ENCODE measurements at places on chromosomes 16 and 17.

- no peak for DNase-seq
Measured at GRCh38 chr17:17605729-17606088, 14.2 kb upstream of the PEMT start.

- peak; percentile 37 for DNase-seq
Measured at GRCh38 chr16:28891964-28892890, 13.9 kb downstream of the ATP2A1 start.

DNA sequence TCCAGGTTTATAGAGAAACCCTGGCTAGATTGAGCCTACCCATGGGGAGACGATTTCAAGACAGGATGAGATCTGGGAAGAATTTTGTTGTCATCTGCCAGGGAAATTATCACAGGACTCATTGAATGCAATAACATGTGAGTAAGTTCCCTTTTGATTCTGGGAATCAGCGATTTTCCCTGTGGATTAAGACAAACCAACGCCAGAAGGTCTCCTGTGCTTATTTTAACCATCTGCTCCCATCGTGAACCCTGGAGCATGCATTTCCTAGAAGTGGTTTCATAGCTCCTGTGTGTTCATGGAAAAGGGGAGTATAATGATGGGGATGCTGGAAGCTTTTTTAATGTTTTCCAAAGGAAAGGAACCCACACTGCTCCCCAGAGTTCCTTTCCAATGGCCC, 21.0 kb upstream of the ARHGAP44 start:
- DNase-seq: no peak

DNA sequence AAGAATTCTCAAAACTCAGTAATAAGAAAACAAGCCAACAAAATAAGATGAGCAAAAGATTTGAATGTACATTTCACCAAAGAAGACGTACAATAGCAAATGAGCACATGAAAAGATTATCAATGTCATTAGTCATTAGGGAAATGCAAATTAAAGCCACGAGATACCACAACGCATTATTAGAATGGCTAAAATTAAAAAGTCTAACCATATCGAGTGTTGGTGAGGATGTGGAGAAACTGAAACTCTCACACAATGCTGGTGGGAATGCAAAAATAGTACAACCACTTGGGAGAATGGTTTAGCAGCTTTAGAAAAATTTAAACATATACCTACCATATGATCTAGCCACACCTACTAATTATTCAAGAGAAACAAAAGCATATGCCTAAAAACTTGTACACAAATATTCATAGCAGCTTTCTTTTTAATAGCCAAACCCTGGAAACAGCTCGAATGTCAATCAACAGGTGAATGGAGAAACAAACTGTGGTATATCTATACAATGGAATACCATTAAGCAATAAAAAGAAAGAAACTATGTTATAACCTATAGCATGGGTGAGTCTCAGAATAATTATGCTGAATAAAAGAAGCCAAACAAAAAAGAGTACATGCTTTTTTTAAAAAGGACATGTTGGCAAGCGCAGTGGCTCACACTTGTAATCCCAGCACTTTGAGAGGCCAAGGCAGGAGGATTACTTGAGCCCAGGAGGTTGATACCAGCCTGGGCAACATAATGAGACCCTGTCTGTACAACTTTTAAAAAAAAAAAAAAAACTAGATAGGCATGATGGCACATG, 103.6 kb downstream of the LITAF start:
- no peak for DNase-seq

DNA sequence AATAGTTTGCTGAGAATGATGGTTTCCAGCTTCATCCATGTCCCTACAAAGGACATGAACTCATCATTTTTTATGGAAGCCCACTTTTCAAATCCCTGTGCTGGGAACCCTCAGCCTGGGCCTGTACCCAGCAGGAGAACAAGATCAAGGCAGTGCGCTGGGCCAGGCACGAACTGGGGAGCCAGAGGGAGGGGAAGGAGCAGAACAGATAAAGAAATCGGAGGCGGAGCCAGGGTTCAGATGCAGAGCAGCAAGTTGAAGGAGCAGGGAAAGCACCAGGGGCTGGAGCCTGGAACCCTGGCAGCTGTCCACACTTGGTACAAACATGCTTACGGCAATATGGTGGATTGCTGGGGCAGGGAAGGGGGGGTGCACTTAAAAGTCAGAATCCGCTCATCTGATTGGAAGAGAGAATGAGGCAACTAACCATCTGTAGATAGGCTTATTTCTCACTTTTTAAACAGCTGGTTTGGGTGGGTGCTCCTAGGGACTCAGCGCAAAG, 107.5 kb downstream of the NOG start:
- no peak for DNase-seq

DNA sequence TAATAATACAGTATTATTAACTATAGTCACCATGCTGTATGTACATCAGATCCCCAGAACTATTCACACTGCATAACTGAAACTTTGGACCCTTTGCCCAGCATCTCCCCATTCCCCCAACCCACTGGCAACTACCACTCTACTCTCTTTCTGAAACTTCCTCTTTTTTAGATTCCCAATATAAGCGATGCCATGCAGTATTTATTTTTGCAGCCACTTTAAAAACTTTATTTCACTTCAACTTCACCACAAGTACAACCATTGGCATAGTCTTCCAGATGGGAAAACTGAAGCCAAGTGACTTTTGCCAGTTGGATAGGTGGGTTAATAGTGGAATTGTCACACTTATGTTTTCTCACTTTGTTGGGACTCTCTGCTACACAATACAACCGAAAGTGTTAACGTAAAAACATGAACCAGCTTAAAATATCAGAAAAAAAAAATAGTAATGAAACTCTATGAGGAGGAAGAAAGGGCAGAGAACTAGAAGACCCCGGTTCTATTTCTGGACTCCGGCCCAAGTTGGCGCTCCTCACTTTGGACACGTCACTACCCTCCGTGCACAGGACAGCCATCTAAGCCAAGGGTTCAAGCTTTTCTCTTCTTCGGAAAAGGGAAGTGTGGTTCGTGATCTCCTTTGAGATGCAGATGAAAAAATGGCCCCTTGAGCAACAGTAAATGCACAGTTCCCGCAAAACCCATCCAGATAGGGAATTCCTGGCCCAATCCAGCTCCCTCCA, 743 bp downstream of the SHCBP1 start:
- no peak for DNase-seq

DNA sequence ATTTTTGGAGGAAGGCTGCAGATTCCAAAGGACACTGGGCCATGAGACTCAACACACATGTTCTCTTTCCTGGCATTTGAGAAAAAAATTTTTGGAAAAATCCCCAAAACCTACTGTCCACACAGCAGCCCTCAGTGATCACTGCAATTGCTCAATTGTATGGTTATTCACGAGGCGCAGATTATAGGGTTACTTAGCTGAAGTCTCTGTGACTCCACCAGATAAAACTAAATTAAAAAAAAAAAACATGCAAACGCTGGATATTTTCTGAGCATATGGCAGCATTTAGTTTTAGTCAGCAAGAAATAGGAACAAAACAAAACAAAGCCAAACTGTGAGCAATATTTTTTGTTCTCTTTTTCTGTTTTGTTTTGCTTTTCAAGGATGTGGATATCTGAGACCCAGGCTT, 83.8 kb upstream of the FAM20A start:
- DNase-seq: no peak

DNA sequence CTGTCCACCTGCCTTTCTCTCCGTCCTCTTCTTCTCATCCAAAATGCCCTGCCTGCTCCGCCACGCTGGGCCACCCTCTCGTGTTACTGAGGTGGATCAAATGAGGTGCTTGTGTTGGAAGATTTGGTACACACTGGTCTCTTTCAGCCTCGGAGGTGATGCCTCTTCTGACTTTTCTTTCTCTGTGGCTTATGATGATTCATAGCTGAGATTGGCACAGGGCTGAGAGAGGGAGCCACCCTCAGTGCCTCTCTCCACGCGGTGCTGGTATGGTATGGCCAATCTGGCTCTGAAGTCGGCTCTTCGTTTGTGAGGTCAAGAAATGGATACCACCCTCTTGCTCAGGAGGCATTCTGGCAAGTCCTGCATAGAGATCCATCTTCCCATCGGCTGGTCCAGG, 82.4 kb downstream of the PLCG2 start:
- DNase-seq: peak; percentile 37

DNA sequence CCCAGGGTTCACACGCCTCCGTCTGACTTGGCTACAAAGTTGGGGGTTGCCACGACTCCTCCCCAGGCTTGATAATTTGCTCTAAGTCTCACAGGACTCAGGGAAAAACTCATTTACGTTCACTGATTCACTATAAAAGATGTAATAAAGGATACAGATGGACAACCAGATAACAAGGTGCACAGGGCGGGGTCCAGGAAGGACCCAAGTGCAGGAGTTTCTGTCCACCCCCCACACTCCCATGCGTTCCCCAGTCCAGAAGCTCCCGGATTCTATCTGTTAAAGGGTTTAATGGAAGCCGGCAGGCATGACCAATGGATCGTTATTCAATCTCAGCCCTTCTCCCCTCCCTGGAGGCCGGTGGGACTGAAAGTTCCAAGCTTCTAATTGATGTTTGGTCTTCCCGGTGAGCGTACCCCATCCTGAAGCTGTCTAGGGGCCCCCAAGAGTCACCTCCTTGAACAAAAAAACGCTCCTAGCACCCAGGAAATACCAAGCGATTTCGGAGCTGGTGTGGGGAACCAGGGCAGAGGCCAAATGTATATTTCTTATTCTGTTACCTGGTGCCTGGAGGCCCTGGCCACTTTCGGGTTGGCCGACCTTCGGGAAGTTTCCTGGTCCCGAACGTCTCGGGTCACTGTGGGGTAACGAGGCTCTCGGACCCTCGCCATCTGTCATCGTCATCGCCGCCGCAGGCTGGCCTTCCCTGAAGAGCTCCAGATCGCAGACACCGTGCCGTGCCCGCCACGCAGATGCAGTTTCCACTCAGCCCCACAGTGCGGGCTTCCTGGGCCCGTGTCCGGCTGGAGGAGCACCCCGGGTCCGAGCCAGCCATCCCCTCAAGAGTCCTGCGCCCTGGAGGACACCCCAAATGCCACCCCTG, 13.5 kb upstream of the METRNL start:
- DNase-seq: no peak

DNA sequence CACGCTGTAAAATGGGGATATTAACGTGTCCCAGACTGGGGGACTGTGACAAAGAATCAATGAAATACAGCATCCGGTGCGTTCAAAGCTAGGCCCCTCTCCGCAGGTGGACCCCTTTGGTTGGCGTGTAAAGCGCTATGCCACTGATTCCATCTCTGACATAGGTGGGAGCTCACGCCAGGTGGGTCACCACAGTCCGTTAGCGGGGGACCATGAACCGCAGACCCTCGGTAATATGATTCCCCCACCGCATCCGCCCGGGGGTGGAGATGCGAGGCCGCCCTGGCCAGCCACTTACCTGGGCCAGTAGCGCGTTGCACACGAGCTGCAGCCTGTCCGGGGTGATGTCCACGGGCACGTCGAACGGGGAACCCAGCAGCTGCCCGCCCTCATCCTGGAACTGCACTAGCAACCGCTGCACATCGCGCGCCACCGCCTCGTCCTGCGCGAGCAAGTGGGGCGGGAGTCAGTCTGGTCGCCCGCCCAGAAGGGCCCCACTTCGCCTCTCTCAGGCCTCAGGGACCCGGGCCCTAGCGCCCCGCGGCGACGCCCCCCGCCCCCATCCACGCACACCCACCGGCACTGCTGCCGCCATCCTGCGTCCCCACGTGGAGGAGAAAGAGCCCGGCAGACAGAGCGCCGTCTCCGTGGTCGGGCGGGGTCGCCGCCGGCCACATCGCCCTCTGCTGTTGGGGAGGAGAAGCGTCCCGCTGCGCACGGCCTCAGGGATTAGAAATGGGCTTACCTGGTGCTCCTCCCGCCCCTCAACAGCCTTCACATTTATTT, at the start of gene NLE1:
Gene NLE1 (minus strand): TSS at position 623 of the 786 bp plus-strand sequence. CDS start 28 bp downstream, at position 595.
- DNase-seq: peak; percentile 85
